Testis (tissue), 5 donors: ENCODE measurements at places on chromosomes 7 and 10. TPM values are rescaled to one million over a fixed set of nuclear protein-coding genes. Genes with fewer than 3 reads are reported as not detected.

SLC35G1 gene
- polyA plus RNA-seq, result 13.9 TPM

ASAH2 gene
- polyA plus RNA-seq, result 5.5 TPM

VOPP1 gene
- 29.3 TPM for polyA plus RNA-seq

GIMAP7 gene
- polyA plus RNA-seq, result 3.4 TPM

HOXA6 gene
- polyA plus RNA-seq, result 0.37 TPM

BAG3 gene
- polyA plus RNA-seq, result 50.3 TPM

PDE6C gene
- 0.09 TPM for polyA plus RNA-seq

UPK3BL1 gene
- polyA plus RNA-seq, result 27.4 TPM

GIMAP4 gene
- polyA plus RNA-seq, result 13.3 TPM

COMMD3 gene
- 70.2 TPM for polyA plus RNA-seq

FXYD4 gene
- polyA plus RNA-seq, result 2.6 TPM

VENTX gene
- polyA plus RNA-seq, result 1.5 TPM

STAG3 gene
- 281 TPM for polyA plus RNA-seq

CXCL12 gene
- polyA plus RNA-seq, result 87.7 TPM

OR9A2 gene
- not detected for polyA plus RNA-seq
